HEK293T (cell line): ENCODE measurements at places on chromosomes 3 and 15.

GRCh38 chr3:168003911-168004310, 91.8 kb downstream of the GOLIM4 start:
- no peak for DNase-seq

- DNase-seq = peak; percentile 45
Observed at GRCh38 chr3:170483485-170484262, 65.0 kb downstream of the CLDN11 start.

DNA sequence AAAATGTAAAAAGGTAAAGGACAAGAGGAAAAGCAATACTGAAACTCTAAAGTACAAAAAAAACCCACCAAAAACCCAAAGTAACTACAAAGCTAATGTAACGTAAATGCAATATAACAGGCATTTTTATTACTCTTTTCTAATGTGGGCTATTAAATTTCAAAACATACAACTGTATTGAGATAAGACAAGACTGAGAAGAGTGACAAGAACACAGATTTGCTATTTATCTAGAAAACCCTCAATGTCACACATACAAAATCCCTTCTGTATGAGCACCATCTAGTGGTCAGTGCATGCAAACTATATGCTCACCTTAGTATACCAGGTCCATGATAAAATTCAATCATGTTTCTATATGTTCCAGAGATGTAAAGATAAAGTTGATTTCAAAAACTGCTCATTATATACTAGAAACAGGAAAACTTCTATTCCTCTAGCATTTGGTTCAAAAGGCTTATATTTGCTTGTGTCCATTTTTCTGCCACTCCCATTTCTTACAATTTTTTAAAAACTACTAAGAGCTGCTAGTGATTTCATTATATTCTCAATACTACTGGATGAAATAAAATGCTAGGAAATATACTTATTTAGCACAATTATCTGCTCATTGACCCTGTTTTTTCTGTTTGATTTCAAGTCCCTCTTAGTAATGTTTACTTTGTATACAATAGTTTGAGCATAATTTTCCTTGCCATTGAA, 111.4 kb downstream of the DLG1 start:
- DNase-seq = peak; percentile 15

DNA sequence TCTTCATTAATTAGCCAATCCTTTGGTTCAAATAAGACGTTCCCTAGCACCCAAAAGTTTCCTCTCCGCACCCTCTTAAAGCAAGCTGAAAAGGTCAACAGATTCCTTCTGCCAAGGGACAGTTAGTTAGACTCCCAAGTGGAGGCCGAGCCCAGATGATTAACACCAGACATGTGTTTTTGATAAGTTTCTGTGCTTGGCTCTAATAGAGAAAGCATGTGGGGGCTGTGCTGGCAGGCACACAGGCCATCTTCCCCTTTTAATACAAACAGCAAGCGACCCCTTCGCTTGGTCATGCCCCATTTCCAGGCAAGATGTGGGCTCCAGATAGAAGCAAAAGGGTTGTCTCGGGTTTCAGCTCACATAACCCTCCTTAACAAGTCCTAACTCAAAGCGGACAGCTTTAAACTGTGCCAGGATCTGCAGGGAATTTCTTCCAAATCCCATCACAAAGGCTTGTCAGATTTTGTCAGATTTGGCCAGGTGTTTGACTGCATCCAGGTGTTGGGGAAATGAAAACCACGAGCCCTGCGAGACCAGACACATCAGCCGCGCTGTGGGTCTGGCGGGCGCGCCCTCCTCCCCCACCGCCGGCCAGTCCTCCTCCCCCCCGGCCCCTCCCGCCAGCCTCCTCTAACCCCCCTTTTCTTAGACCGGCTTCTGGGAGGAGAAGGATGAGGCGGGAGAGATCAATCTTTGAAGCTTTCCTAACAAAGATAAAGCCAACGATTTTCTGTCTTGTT, 3.3 kb downstream of the HES1 start:
- DNase-seq = no peak
